ENCODE measurements at places on chromosomes 1 and 21.
A peak's percentile ranks its signal among the peaks of the same experiment; 100 is the strongest.

DNA sequence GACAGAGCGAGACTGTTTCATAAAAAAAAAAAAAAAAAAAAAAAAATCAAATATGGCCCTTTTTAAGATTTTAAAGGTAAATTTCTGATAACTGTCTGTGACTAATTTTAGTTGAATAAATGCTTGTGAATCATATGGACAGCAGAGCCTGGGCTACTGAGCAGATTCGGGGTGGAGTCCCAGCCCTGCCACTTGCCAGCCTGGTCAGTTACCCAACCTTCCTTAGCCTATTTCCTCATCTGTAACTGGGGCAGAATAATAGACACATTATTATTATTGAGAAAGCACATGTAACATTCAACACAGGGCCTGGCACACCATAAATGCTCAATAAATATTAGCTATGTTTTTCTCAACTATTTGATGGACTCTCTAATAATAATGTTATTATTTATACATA lies 11.2 kb upstream of the H3-3A start:
- DNase-seq, result no peak

DNA sequence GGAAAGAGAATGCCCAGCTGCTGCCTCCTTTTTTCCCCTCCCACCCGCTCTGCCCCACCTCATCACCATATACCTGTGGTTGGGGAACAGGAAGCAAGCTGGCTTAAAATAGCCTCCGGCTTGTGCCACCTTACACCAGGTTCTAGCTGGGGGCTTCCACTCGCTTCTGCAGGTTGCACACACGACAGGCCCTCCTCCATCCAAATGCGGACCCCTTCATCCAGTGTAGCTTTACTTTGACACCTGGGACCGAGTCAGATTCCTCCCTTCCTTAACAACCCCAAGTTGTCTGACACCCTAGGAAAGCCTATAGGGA lies 14.6 kb downstream of the BLACAT1 start:
- DNase-seq, result no peak

DNA sequence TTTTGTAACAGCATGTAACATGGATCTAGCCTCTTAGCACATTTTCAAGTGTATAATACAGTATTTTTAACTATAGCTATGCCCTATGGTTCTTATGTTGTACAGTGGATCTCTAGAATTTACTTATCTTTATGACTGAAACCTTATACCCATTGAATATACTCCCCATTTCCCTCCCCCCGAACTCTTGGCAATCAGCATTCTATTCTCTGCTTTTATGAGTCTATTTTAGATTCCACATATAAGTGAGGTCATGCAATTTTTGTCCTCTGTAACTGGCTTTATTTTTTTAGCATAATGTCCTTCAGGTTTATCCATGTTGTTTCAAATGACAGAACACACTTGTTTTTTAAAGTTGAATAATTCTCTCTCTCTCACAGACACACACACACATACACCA lies 3.1 kb upstream of the GBP6 start:
- no peak for DNase-seq

GRCh38 chr1:71264039-71264438 lies 183.2 kb upstream of the ZRANB2 start:
- no peak for DNase-seq

- DNase-seq, result peak; percentile 14
Measured at GRCh38 chr1:38344716-38345115, 298.1 kb upstream of the POU3F1 start.

- no peak for DNase-seq
Measured at GRCh38 chr1:52393174-52393573, 11.0 kb downstream of the ORC1 start.

GRCh38 chr1:166488327-166488726 lies 321.5 kb upstream of the FAM78B start:
- DNase-seq, result no peak

GRCh38 chr1:46520063-46520911 lies 30.7 kb downstream of the DMBX1 start:
- no peak for DNase-seq

GRCh38 chr1:182889997-182890396 lies 50.9 kb downstream of the DHX9 start:
- DNase-seq, result no peak

DNA sequence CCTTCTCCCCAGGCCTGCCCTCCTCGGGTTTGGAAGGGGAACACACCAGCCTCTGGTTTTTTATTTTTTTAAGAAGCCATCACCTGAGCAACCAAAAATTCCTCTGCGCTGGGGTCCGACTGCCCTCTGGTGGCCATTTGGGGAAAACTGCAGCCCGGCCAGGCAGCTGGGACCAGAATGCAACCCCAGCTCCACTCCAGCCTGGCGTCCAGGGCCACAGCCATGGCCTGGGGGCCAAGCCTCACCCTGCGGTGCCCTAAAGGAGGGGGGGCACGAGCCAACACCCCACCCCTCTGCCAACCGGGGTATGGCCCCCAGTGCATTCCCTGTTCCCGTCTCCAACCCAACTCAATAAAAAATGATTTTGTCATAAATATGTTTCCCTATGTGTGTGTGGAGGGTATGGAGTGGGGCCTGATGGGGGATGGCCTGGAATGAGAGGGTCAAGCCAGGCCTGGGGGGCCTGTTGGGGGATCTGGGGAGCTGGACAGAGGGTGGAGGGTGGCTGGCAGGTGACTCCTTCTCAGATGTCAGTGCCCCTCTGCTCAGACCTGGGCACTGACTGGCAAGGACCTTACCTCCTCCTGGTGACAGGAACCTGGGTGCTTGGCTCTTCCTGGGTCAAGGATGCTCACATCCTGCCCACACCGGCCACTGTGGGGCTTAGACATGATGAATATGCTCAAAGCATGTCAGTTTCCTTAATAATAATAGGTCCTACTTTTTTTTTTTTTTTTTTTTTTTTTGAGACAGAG lies 3.2 kb downstream of the GPR3 start:
- DNase-seq, result peak; percentile 83

DNA sequence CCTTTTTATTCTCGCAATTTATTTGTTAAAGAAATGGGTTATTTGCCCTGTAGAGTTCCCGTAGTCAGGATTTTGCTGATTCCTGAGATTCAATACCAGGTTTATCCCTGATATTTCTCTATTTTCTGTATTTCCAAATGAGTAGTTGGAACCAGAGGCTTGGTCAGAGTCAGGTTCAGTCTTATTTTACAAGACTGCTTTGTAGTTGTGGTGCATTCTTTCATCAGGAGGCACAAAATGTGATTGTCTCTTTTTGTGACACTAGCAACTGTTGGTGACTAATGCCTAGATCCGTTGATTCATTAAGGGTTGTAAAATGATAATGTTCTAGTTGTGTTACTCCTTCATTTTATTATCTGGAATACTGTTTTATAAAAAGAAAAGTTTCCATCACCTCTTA lies 95.5 kb upstream of the TPTE start:
- no peak for DNase-seq

DNA sequence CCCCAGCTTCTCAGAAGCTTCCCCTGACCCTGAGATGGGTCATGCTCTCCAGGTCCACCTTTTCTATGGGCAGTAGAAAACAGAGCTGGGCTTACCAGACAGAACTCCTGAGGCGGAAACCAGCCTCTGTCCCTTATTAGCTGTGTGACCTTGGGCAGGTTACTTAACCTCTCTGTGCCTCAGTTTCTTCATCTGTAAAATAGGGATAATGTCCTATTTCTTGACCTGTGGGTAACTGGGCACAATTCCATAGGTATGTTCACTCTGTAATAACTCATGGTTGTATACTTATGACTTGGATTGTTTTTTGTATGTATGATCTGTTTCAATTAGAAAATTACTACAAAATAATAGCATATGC lies 57.1 kb upstream of the EDN2 start:
- no peak for DNase-seq

GRCh38 chr1:29218223-29218622 lies 12.5 kb downstream of the MECR start:
- DNase-seq, result no peak

DNA sequence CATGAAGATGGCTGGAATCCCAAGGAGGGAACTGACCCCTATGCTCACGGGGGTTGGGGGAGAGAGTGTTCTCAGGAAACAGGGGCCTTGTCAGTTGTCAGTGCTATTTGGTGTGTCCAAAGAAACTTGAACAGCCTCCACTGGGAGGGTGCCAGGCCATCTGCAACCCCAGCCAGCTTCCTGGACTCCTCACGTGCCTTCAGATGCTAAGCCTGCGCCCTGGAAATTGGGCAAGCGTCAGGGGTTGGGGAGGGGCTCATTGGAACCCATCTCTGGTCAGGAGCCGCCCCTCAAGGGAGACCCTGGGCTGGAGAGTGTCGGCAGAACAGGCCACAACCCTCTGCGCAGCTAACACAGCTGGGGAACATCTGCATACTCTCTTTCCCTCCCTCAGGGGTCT lies 13.1 kb upstream of the LHX4 start:
- no peak for DNase-seq

- DNase-seq, result no peak
Measured at GRCh38 chr1:32104127-32104526, 3.7 kb upstream of the KPNA6 start.

- DNase-seq, result no peak
Measured at GRCh38 chr1:204241050-204241449, 27.3 kb upstream of the GOLT1A start.

DNA sequence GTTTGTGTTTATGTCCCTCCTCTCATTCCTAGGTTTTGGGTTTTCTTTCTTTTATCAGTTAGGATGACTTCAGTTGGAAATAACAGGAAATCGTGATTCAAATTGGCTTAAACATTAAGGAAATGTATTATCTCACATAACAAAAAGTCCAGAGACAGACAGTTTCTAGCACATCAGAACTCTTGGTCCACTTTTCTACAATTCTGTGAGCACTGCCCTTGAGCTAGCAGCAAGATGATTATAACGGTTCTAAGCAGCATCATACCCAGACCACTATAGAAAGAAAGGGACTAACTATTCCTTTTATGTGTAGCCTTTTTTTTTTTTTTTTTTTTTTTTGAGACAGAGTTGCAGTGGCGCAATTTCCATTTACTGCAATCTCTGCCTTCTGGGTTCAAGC lies 18.9 kb downstream of the FCGR2B start:
- DNase-seq, result no peak

- DNase-seq, result peak; percentile 10
Measured at GRCh38 chr1:6743189-6744101, 41.8 kb upstream of the CAMTA1 start.

DNA sequence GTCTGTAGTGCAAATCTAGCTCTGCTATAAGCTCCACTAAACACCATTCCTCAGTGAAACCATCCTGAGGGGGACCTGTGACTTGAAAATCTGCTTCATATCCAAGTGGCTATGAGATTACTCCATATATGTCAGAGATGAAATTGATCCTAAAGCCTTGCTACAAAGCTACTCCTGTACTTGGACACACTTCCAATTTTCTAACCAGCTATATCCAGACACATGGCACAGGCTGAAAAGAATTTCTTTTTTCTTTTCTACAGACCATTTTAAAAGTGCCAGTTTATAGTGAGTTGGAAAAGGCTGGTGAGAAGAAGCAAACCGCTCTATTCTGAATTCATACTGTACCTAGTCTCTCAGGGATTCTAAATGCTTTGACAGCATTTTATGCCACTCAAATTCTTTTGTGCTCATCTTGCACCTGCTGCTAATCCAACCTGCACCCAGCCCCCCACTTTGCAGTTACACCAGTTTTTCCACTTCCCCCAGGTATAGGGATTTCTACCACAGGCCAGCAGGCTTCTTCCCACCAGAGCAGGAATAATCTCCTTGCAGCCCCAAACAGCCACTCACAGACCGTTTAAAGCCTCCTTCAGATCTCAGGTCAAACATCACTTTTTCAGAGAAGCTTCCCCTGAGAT lies 112.5 kb downstream of the RERE start:
- DNase-seq, result no peak

- no peak for DNase-seq
Measured at GRCh38 chr21:17799414-17800164, 19.6 kb downstream of the C21orf91 start.

DNA sequence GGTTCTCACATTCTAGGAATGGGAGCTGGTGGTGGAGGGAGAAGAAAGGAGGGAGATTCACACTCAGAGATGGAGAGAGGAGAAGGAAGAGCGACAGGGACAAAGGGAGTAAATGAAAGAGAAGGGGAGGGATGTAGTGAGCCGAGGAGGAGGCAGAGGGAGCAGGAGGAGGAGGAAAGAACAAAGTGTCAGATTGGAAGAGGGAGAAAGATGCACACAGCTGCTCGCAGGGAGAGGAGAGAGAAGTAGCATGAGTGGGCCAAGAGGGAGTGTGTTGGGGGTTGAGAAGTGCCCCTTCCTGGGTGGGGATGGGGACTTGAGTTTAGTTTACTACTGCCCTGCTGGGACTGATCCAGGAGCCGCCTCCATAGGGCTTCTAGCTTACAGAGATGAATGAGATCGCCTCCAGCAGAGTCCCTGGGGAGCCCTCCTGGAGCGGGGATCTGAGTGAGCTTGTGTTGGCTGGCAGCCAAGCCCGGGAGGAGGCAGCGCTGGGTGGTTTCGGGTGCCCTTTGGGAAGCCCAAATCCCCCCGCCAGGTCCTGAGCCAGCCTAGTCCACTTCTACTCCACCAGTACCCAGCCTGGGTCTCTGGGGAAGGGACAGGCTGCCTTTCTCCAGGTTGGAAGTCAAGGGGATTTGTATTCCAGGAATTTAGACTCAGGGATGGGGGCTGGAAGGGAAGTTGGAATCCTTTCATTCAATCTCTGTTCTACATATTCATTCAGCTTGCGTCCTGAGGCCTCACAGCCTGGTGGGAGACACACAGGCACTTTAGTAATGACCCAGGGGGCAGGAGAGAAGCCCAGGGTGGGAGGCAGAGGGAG lies 20.9 kb downstream of the PTPRU start:
- DNase-seq, result no peak

GRCh38 chr1:103529746-103530145 lies 4.2 kb downstream of the RNPC3 start:
- peak; percentile 69 for DNase-seq

DNA sequence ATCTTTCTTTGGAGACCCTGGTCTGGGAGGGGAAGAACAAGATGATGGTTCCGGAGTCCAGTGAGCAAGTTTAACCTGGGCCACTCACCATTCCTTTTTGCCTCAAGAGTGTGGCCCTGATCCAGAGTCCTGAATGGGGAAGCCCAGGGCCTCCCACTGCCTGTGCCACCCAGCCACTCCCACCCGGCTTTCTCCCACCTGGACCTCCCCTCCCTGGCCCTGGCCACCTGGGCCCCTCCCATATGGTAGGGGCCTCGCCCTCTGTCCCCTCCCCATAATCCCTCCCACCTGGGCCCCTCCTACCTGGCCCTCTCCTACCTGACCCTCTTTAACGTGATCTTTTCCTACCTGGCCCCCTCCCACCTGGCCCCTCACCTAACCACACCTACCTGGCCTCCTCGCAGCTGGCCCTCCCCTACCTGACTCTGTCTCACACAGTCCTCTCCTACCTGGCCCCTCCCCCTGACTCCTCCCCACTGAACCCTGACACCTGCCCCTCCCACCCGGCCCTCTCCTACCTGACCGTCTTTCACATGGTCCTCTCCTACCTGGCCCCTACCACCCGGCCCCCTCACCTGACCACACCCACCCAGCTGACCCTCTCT lies 220.7 kb upstream of the VAMP3 start:
- DNase-seq, result no peak

GRCh38 chr1:211473823-211474222 lies 18.1 kb downstream of the RD3 start:
- DNase-seq, result no peak
